ENCODE measurements at places on chromosomes 5 and 9. TPM values are rescaled to one million over a fixed set of nuclear protein-coding genes. Genes with fewer than 3 reads are reported as not detected.

The ASPN gene
- total RNA-seq = not detected

The PCDHGA10 gene
- 0.13 TPM for total RNA-seq

DNA sequence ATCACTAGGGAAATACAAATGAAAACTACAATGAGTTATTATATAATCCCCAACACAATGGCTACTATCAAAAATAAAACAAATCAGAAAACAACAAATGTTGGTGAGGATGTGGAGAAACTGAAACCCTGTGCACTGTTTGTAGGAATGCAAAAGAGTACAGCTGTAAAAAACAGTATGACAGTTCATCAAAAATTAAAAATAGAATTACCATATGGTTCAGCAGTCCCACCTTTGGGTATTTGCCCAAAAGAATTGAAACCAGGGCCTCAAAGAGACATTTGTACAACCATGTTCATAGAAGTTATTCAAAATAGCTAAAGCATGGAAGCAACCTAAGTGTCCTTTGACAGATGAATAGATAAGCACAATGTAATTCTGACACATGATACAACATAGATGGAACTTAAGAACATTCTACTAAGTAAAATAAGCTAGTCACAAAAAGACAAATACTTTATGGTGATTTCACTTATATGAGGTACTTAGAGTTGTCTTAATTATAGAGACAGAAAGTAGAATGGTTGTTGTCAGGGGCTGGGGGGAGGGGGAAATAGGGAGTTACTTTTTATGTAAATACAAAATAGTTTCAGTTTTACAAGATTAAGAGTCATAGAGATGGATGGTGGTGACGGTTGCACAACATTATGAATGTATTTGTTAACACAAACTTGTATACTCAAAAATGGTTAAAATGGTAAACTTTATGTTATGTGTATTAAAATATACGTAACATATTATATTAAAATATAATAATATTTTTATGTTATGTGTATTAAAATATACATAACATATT is 102.8 kb downstream of the KCTD16 start:
- H3K4me1 ChIP-seq = no peaks in the 10 kb centered on the region
- DNase-seq = no peak
- no peak overlapping the region for H3K4me3 ChIP-seq
- no peaks in the 10 kb centered on the region for H3K36me3 ChIP-seq

GRCh38 chr5:10601246-10602030 is 37.6 kb downstream of the ANKRD33B start:
- H3K27ac ChIP-seq = peak overlapping the region; percentile 46
- H3K4me1 ChIP-seq = peaks cover 41% of the 10 kb centered on the region
- H3K27me3 ChIP-seq = no peaks in the 10 kb centered on the region
- H3K36me3 ChIP-seq = no peaks in the 10 kb centered on the region
- peak overlapping the region; percentile 4 for H3K4me3 ChIP-seq

- no peaks in the 10 kb centered on the region for H3K36me3 ChIP-seq
- H3K4me1 ChIP-seq = peaks cover 26% of the 10 kb centered on the region
- no peak overlapping the region for H3K4me3 ChIP-seq
These were observed 189.8 kb downstream of the SPOCK1 start for GRCh38 chr5:137309290-137309689.

DNA sequence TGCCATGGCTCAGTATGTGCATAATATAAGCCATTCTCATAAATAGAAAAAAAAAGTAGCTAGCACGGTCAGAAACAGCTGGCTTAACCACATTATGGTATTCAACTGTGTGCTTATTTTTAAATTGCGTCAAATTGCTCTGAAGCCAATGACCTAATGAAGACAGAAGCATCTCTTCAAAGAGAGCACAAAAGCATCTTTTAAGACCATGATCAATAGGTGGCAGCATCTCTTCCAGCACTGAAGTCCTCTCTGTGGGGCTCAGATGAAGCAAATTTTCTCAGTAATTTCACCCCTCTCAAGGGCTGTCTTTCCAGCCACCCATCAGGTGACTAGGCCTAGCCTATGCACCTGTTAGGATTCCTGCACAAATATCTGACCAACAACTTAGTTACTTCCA is 251.4 kb downstream of the GLIS3 start:
- no peaks in the 10 kb centered on the region for H3K4me1 ChIP-seq
- no peak overlapping the region for H3K4me3 ChIP-seq
- no peak for DNase-seq
- H3K27ac ChIP-seq = no peak overlapping the region
- no peaks in the 10 kb centered on the region for H3K27me3 ChIP-seq

DNA sequence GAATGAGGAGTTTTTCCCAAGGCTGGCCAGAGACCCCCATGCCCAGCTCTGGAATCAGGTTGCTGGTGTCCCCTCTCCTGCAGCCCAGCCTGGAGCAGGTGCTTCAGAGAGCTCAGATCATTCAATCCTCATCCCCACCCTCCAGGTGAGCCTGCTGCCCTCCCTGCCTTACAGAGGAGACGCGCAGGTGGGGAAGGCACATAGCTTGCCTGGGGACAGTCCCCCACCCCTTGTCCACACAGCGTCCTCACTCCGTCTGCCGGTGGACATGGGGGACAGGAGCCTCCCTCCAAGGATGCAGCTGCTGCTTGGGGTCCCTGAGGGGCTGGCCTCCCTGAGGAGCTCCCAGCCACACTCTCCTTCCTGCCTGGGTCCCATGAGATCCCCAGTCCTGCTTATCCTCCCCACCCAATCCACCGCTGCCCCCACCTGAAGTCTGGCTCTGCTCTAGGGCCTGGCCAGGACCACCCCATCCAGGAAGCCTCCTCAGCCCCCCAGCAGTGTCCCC is 17.1 kb upstream of the QSOX2 start:
- DNase-seq = no peak
- no peaks in the 10 kb centered on the region for H3K36me3 ChIP-seq
- H3K4me1 ChIP-seq = no peaks in the 10 kb centered on the region
- H3K27ac ChIP-seq = no peak overlapping the region
- peaks cover 50% of the 10 kb centered on the region for H3K27me3 ChIP-seq

The SCGB3A2 gene
- not detected for total RNA-seq

The GPR150 gene
- 0.17 TPM for total RNA-seq

The PCDHB10 gene
- total RNA-seq = not detected

DNA sequence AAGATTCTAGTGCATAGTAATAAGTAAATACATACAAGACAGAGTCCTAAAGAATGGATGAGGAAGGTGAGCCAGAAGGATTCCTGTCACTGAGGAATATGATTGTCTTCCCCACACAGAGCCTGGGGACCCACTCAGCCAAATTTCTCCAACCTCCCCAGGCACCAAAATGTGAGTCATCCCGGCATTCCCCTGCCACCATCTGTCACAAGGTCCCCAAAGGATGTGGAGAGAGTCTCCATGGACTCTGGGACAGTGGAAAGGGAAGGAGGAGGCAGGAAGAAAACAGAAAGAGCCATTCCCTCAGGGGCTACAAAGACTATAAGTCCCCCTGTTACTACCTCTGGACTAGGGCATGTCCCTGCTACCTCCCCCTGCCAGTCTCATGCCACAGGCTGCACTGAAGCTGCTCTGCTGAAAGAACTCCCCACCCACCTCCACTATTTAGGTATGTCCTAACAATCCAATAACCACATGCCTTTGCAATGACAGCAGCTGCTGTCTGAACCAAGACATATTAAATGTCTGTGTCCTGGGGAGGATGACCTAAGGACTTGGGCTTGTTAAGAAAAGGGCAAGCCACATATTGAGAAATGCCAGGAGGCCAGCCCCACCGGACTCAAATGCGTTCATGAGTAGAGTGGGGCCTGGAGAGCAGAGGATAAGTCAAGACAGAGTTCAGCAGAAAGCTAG is 10.7 kb upstream of the OR5C1 start:
- H3K36me3 ChIP-seq = no peaks in the 10 kb centered on the region
- peak; percentile 49 for DNase-seq
- peaks cover 19% of the 10 kb centered on the region for H3K4me1 ChIP-seq
- H3K27ac ChIP-seq = no peak overlapping the region
- H3K4me3 ChIP-seq = no peak overlapping the region

DNA sequence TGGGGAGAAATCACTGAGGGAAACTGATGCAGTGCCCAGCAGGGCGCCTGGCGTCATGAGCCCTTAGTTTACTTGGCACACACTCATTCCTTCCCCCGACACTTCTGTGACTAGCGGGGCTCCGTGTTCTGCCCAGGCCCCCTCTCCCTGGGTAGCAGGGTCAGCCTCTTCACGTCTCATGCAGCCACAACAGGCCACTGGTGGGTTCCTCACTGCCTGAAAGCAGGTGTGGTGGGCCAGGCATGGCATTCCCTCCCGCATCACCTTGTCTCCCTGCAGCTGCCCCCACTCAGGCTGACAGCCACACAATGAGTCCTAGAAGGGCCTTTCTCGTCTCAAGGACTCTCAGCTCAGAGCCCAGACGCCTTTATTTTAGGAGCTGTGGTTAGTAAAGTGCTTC is 51.1 kb upstream of the CPLX2 start:
- peaks cover 28% of the 10 kb centered on the region for H3K4me1 ChIP-seq
- H3K36me3 ChIP-seq = no peaks in the 10 kb centered on the region
- H3K27me3 ChIP-seq = no peaks in the 10 kb centered on the region
- no peak overlapping the region for H3K4me3 ChIP-seq
- DNase-seq = no peak

The PTGR1 gene
- total RNA-seq = 611 TPM

DNA sequence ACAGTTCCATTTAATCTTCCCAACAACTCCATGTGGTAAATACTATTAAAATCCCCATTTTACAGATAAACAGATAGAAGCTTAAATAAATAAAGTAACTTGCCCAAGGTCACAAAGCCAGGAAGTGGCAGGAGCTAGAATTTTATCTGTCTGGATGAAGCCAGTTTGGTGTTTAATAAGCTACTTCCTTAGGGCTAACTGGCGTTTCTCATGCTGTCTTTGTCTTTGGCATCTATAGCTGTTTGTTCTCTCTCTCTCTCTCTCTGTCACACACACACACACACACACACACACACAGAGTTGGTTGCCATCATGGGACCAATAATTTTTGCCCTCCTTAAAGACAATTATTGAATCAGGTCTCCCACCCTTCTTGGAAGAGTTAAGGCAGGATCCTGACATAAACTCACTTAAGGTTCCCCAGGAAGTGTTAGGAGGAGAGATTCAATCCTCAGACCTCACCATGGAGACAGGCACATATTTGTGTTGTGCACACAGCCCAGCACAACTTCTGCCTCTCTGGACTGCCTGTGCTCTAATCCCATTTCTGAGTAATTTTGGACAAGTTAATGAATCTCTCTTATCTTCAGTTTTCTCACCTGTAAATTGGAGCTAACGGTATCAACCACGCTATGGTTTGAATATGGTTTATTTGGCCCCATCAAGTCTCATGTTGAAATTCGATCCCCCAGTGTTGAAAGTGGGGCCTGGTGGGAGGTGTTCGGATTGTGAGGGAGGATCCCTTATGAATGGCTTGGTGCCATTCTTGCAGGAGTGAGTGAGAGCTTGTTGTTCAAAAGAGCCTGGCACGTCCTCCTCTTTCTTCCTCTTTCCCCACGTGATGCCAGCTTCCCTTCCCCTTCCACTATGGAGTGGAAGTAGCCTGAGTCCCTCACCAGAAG is 8.3 kb upstream of the ADRA1B start:
- H3K36me3 ChIP-seq = no peaks in the 10 kb centered on the region
- no peaks in the 10 kb centered on the region for H3K27me3 ChIP-seq
- H3K27ac ChIP-seq = peak overlapping the region; percentile 97
- H3K4me3 ChIP-seq = no peak overlapping the region

Measured in PC-9 (cell line).